ENCODE measurements at places on chromosomes 5 and 9.

DNA sequence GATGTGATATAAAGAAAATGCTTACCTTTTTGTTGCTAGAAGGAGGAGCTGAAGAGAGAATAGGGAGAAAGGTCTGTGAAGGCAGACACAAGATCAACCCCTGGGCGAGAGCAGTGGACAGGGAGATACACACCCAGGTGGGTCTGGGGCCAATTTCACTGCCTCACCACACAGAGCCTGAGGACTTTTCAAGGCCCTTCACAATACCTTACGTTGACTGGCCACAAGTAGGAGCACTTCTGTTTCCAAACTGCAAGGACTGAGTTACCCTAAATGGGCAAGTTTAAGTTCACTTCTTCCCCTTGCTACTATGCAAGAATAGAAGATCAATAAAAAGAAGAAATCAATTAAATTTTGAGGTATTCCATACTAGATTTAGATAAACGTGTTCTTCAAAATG, 174.5 kb upstream of the SLC12A2 start:
- peak; percentile 62 for DNase-seq

GRCh38 chr5:40361378-40361777, 318.3 kb upstream of the PTGER4 start:
- DNase-seq = no peak

DNA sequence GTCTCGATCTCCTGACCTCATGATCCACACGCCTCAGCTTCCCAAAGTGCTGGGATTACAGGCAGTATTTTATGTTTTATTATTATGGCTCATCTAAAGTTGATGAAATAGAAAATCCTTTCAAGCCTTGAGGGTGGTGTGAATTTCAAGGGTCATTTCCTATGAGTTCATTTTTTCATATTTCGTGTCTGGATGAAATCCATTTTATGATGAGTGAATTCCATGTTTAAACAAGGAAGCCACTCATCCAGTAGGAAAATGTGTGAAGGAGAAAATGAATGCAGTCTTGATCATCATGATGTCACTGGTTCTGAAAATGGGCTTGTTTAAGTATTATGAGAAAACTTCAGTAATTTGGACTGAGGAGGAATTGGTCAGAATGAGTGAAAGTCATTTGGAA, 74.6 kb upstream of the ZSWIM6 start:
- DNase-seq = no peak

- DNase-seq = no peak
Observed at GRCh38 chr5:56739990-56740389, 75.4 kb upstream of the MAP3K1 start.

DNA sequence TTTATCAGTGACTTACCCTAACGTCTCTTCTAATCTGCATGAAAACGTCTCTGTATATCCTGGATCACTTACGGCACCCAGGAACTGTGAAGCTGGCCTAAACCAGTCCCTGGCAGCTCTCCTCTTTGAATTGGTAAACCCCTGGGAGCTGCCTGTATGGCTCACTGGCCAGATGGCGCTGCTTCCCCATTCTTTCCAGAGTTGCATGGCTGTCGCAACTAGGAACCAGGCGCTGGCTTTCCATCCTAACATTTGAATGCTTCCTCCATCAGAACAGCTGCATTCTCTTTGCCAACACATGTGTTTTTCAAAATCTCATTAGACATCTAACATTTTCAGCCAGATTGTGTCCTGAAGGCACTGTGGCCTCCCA, 8.0 kb upstream of the PCA3 start:
- DNase-seq = no peak

DNA sequence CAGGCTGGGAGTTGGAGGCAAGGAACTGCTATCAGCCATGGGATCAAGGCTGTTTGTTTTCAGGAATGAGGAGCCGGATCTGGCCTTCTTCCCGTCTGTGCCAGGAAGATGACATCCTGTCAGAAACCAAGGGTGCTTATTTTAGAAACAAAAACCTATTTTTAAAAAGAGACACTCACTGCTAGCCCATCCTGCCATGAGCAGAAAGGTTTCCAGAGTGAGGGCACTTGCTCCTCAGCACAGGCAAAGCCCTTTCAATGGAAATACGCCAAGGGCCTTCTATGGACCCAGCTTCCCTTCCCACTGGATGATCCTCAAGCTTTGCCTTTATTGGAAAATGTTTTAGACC, 132.6 kb upstream of the FSTL4 start:
- DNase-seq = no peak
